ENCODE measurements at places on chromosomes 12 and 14.
A peak's percentile ranks its signal among the peaks of the same experiment; 100 is the strongest.

- no peak for DNase-seq
These were observed 16.1 kb upstream of the PLEKHG6 start for GRCh38 chr12:6294156-6295093.

DNA sequence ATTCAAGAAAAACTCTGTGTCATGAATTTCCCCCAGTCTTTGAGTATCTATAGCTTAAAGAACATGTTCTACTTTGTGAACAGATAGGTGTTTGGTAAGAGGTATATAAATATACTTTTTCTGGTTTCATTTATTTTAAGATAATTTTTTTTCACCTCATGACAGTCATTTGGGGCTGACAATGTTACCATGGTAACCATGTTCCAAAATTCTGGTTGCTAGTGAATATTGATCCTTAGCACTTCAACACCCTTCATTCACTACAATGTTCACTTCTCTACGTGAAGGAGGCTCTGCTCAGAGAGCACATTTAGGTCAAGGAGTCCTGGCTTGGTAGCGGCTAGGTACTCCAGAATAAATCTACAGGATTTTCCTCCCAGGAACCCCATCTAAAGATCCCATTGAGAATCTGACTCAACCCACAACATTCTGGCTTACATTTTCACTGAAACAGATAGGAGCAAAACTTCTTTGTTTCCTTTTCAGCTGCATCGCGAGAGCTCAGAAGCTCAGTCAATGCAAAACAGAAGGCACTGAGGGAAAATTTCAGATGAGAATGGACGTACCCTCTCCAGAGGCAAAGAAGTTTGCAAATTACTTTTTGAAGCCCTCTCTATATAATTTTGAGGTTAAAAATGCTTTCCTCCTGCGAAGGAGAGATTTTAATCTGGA, 93.6 kb downstream of the ARF6 start:
- DNase-seq = no peak

DNA sequence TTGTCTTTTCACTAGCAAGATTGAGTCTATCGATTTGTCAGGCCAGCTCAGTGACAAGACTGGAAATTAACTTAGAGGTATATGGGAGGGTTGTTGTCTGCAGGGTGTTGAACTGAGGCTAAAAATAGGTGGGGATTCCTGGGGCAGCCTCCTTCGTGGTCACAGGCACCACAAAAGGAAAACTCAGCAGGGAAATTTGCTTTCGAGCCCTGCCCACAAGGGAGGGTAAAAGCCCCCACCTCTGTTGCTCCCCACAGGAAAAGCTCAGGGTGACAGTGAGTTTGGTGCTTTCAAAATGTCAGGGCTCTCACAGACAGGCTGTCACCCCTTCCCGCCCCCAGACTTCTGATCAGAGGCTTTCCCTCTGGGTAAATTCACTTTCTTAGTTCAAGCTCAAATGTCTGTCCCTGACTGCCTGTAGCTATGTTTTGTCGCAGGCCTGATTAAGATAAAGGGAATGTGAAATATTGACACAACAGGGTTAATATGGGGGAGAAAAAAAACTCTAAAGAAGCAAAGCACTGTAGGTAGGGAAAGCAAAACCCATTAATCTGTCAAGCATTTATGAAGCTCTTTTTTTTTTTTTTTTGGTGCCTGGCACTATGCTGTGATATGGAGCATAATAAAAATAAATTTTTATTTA, 11.7 kb upstream of the NFKBIA start:
- no peak for DNase-seq

- no peak for DNase-seq
These were observed 20.4 kb downstream of the BATF start for GRCh38 chr14:75542588-75543091.

DNA sequence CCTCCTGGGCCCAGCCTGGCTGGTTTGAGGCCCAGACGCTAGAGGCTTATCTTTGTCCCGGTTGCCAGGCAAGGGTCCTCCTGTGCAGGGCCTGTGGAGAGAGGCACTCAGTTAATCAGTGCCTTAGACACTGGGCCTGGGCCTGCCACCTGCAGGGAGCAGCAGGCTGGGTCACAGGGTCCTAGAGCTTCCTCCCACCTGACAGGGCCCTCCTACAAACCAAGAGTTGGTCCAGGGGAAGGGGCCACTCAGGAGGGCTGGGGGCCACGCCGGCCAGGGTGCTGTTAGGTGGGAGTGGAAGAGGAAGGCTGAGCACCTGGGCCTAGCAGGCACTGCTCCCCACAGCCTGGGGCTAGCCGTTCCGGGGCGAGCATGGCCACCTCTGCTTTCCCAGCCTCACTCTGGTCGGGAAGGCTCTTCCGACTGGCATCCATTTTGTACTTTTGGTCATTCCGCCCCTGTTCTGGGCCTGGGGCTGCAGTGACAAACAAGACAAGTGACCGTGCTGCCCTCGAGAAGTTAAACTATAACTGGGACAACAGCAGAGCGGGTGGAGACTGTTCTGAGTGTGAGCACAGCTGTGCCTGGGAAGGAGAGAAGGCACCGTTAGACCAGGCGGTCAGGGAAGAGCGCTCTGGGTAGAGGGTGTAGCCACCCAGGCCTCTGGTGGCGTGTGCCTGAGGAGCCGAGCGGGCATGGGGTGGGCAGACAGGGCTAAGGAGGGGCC, 27.2 kb downstream of the FBRSL1 start:
- no peak for DNase-seq

DNA sequence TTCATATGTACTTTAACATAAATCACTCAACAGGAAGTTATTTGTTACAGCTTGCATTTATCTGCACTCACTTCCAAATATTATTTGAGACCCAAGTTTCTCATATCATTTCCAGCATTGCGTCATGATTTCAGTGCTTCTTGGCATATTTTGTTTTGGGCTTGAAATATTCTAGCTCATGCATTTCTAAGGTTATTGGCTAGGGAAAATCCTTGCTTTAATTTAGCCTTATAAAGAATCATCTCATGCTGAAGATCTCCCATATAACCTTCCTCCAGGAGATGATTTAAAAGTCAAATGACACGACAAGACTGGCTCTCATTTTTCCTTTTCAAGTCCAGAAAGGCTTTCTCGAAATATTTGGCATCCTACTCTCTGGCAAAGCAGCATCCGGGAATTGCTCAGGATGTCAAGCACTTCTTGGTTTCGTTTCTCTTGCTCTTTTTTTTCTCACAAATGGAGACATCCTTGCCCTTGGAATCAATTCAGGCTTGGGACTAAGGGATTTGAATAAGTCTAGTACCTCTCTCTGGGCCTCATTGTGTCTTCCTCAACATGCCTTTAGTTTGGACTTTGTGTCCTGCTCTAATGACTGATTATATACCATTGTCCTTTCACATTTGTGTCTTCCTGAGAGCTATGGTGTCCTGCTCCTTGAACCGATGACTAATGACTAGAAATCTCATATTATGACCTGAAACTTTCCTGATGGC, 295.0 kb downstream of the RMST start:
- no peak for DNase-seq

DNA sequence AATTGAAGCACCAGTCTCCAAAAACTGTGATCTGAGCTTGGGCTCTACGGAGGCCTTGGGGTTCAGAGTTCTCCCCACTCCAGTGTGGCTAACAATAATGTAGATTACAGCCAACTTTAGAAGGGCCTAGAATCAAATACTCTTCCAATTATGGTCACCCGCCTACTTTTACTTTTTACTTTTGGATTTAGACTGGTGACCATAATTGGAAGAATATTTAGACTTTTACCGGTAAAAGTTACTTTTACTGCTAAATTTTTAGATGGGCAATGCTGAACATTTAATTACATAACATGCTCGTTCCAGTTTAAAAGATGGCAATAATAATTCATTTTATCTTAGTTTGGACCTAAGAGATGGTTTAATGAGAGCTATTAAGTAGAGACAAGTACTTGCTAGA, 39.2 kb downstream of the PPTC7 start:
- no peak for DNase-seq

DNA sequence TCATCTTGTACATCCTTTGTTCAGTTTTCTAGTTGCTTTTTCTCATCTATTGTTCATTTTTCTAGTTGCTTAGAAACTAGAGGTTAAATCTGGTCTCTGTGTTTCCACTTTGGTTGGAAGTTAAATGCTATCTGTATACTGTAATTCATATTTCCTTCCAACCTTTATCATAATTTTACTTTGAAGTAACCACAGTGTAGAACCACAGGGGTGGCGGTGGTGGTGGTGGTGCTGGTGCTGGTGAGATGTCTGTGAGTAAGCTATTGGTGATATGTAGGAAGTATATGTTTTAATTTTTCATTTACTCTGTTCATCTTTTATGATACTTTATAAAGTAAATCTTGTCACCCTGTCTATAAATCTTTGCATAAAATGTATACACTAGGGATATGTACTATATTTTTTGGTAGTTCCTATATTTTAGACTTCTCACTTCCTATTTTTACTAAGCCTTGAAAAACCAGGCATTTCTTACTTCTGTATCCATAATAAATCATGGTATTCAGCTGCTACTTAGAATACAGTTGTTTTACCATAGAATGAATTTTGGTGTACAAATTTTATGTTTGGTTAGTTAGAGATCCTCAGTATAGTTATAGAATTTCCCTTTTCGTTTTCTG, 31.9 kb downstream of the CCDC91 start:
- no peak for DNase-seq

DNA sequence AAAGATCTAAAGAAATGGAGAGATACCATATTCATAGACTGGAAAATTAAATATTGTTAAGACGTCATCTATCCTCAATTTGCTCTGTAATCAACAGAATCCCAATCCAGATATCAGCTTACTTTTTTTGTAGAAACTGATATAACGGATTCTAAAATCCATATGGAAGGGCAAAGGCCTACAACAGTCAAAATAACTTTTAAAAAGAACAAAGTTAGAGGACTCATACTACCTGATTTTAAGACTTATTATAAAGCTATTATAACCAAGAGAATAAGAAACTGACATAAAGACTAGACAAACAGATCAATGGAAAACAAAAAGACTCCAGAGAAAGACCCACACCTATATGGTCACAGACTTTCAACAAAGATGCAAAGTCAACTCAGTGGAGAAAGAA, 6.0 kb downstream of the DDX24 start:
- no peak for DNase-seq

- DNase-seq = no peak
These were observed 10.5 kb downstream of the FRS2 start for GRCh38 chr12:69480698-69481097.

GRCh38 chr12:69023840-69024239, 90.9 kb upstream of the CPM start:
- DNase-seq = no peak

DNA sequence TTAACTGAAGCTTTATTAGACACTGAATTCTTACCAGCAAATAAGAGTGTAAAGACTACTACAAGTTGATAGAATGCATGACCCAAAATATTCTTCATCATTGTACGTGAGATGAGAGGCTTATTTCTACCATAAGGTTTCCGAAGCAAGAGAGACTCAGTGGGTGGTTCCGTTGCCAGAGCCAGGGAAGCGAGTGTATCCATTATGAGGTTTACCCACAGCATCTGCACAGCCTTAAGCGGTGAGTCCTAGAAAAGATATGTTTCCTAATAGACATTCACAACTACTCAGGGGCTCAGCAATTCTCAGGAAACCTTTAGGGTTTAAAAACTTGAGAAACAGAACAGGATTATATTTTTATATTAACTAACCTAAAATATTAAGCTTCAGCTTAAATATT, 77.8 kb upstream of the POC1B start:
- DNase-seq = no peak

DNA sequence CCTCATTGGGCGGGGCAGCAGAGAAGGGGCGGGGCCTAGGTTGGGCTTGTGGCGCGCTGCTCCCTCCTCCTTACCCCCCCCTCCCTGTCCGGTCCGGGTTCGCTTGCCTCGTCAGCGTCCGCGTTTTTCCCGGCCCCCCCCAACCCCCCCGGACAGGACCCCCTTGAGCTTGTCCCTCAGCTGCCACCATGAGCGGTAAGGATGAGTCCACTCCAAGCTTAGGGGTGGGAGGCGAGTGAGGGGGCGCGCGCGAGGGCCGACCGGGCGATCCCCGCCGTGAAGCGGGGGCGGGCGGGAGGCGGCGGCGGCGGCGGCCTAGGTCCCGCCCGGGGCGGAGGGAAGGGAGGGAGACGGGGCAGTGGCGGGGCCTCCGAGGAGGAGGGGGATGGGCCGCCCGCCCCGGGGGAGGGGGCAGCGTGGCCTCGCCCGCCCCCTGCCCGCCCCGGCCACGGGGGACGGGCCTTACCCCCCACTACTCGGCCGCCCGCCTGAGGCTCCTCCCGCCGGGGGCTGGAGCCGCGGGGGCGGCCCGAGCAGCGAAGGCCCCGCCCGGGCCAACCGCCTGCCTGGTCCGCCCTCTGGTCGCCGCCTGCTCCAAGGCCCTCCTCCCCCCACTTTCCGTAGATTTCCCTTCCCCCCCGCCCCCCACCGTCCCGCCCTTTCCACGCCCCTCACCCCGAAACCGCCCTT, at the start of gene SP1:
TSS of gene SP1 (plus strand) at position 73 of the 690 bp plus-strand sequence. CDS start at position 189, 116 bp downstream.
- DNase-seq = peak; percentile 90

DNA sequence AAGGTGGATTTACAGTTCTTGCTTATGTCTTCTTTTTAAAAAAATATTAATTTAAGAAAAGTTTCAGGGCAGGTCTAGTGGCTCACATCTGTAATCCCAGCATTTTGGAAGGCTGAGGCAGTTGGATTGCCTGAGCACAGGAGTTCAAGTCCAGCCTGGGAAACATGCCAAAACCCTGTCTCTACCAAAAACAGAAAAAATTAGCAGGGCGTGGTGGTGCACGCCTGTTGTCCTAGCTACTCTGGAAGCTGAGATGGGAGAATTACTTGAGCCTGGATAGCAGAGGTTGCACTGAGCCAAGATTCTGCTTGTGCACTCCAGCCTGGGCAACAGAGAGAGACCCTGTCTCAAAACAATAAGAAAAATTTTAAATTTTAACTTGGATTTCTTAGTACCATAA, 5.4 kb upstream of the TAS2R46 start:
- no peak for DNase-seq

GRCh38 chr12:55816881-55817344, 611 bp downstream of the SARNP start:
- no peak for DNase-seq

GRCh38 chr14:56808110-56808382, 2.2 kb downstream of the OTX2 start:
- DNase-seq = no peak

DNA sequence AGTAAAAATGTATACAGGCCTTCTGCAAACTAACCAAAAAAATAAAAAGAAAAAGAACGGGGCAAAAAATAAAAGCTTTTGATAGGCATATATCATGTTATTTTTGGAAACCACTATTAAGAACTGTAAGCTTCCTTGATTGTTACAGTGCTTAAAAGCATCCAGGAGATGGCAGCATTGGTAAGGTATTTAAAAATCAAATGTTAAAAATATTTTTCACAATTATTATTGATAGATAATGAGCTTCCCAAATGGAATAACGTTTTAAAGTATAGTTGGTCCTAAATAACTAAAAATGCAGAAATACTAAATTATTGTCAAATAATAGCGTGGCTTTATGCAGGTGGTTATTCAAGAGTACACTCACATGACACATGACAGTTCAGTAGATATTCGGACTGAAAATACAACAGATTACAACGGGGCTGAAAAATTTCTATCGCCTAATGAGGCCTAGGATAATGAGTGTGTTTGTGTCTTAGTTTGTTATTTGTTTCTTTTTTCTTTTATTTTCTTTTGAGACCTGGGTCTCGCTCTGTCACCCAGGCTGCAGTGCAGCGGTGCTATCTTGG, 127.2 kb upstream of the ATF7IP start:
- DNase-seq = no peak
